ENCODE measurements at places on chromosomes 13 and 19.

GRCh38 chr13:96229356-96229755 is 139.4 kb downstream of the HS6ST3 start:
- DNase-seq: no peak

GRCh38 chr13:77891486-77891885 is 27.1 kb downstream of the EDNRB start:
- DNase-seq: no peak

DNA sequence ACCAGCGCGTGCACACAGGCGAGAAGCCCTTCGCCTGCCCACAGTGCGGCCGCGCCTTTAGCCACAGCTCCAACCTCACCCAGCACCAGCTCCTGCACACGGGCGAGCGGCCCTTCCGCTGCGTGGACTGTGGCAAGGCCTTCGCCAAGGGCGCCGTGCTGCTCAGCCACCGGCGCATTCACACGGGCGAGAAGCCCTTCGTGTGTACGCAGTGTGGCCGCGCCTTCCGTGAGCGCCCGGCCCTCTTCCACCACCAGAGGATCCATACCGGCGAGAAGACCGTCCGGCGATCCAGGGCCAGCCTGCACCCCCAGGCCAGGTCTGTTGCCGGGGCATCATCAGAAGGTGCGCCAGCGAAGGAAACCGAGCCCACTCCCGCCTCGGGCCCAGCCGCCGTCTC is 4.4 kb upstream of the ZNF446 start:
- no peak for DNase-seq

- no peak for DNase-seq
These were observed 8.5 kb downstream of the CCDC8 start for GRCh38 chr19:46404753-46405468.

GRCh38 chr19:1473085-1473851 is 5.7 kb downstream of the C19orf25 start:
- DNase-seq: no peak
